Activated gamma-delta T cell treated with anti-CD3 and anti-CD28 coated beads, Interleukin-2, amount 50 U/mL, for 16 hours (primary cell): ENCODE measurements at places on chromosomes 5 and 9.

DNA sequence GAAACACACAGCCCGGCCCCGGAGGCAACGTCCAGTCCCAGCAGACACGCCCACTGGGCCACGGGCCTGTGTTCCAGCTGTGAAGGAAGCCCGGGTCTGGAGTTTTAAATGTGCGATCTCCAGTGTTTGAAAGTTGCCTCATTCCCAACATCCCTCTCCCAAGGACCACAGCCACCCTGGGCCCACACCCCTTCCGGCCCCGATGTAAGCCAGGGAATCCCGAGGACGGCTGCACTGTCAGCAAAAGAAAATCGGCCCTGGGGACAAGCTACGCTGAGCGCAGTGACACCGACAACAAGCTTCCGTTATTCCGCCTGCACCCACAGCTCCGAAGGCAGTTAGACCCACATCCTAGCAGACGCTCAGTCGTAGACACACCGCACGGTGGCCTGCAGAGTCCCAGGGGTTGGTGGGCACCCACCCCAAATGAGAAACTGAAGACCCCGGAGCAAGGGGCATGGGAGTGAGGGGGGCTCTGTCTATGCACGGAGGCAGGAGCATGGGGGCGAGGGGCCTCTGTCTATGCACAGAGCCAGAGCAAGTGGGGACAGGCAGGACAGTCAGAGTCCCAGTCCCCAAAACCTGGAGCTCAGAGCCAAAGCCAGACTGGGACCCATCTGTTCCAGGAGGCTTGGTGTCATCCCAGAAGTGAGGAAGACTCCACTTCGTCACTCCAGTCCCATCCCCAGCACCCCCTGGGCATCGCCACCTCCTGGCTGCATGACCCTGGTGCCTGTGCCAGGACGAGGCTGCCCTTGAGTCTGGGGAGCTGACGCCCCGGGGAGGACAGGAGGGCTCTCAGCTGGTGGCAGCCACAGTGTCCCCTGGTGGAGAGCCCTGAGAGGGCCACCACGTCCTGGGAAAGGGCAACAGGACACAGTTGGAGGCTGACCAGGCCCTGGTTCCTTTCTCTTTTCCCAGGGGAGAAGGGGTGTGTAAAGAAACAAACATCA is 23.4 kb downstream of the GLT6D1 start:
- no peak for DNase-seq

GRCh38 chr9:89695441-89695891 is 90.7 kb downstream of the GADD45G start:
- DNase-seq, result no peak

DNA sequence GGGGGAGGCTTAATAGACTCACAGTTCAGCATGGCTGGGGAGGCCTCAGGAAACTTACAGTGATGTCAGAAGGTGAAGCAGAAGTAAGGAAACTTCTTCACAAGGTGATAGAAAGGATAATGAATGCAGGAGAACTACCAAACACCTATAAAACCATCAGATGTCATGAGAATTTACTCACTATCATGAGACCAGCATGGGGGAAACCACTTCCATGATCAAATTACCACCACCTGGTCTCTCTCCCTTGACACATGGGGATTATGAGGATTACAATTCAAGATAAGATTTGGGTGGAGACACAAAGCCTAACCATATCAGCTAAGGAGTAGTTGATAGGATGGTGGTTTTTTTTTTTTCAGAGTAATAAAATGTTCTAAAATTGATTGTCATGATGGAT is 201.8 kb downstream of the CDH12 start:
- DNase-seq, result no peak

DNA sequence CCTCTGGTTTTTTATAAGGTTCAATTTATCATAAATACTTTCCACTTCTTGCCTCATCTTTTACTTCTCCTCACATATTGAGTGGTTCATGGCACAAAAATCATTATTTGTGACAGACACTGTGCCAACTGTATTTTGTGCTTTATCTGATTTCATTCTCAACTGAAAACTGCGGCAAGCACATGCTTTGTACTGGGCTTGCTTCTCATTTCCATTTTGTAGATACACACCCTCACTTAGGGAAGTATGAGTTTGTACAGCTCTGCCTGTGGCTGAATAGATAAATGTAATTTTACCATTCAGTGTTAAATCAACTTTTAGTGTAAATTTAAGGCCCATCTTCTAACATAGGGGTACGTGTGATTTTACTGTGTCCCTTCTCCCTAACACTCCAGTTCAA is 83.6 kb downstream of the ANXA2R start:
- no peak for DNase-seq

DNA sequence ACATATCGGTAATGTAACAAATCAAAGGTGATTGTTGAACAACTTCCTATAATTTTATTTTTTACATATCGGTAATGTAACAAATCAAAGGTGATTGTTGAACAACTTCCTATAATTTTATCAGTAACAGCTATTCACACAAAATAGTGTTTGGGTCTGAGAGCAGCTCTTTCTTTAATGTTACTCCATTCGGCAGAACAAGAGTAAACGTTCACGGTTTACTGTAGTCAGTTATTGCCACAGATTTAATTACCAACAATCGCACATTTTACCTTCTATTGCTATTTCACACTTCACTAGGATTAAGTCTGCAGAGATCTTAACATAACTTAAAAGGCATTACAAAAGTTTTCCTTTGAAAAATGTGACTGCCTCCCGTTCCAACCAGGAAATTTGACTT is 6.4 kb downstream of the GNAQ start:
- no peak for DNase-seq

GRCh38 chr5:176822041-176822792 is 11.9 kb downstream of the UNC5A start:
- no peak for DNase-seq

- no peak for DNase-seq
Measured at GRCh38 chr9:87671478-87671877, 54.4 kb upstream of the CTSL start.

DNA sequence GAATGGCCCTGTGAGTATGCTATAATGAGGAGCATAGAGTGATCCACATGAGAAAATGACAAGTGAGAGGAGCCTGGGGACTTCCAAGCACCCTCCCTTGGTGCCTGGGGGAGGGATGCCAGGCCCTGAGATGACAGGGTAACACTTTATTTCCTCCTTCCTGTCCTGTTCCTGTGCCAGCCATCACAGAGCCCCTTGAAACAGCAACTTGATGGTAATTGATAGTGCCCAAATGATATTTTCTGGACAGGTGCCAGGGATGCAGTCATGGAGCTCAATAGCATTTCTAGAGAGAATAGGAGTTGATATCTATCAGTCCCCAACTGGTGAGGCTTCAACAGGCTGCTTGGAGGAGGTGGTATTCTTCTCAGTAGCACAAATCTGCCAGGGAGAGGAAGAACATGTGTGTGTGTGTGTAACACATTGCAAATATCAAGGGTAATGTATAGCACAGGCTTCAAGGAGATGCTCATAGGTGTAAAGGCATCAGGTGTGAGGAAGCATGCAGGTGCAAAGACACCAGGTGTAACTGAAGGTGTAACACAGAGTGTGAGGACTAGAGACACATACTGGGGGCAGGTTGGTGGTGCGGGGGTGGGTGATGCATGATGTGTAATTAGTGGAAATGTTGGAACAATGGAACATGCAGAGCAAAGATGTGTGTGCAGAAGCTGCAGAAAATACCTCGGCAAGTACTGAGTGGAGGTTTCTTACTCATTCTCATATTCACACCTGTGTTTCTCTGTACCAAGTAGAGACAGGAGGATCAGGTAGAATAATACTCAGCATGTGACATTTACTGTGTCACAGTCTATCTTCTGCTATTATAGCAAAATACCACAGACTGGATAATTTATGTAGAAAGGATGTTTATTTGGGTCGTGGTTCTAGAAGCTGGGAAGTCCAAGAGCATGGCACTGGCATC is 18.1 kb upstream of the WWC1 start:
- DNase-seq, result no peak

GRCh38 chr5:80866371-80866770 is 93.8 kb upstream of the RASGRF2 start:
- DNase-seq, result no peak
